ENCODE measurements at places on chromosomes 5 and 9.
A peak's percentile ranks its signal among the peaks of the same experiment; 100 is the strongest.

GRCh38 chr9:97564291-97565175 lies 63.1 kb downstream of the TMOD1 start:
- DNase-seq = peak; percentile 45

DNA sequence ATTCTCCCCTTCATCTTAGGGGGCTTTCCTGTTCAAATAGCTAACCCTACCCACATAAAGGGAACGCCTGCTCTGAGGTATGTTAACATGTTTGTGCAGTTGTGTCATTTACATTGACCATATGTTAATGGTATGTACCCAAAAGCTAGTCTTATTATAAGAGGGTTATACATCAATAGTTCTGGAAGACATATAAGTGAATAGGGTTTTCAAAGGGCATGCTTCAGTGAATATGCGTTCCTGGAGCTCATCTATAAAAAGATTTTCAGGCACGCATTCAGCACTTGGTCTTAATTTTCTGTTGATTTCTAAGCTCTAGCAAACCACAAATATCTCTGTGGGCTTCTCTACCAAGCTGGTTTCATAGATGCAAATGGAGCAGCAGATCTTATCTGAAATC lies 766.1 kb downstream of the IRX1 start:
- no peak for DNase-seq

- peak; percentile 13 for DNase-seq
Measured at GRCh38 chr9:129569502-129570449, 51.1 kb downstream of the C9orf50 start.

GRCh38 chr5:34553581-34553980 lies 102.5 kb upstream of the RAI14 start:
- no peak for DNase-seq

Measured in NCI-H1092 (cell line).